Stimulated activated CD8-positive, alpha-beta memory T cell treated with anti-CD3 and anti-CD28 coated beads, Interleukin-15, amount 100 ng/mL, for 48 hours (primary cell): ENCODE measurements at places on chromosomes 5 and 9.

DNA sequence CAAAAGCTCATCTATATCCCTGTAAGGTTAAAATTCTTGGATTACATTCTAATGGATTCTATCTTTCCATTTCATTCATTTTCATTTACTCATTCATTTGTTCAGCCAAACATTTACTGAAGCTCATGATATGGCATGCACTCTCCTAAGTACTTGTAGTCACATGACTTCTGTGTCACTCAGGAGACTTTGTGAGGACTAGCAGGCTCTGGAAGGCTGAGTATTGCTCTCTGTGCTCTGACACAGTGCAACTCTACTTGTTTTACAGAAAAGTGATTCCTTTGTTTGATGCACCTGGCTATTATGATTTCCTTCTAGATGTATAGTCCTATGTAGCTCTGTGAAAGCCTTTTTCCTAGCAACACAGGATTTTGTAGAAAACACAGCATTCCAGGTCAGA, 53.0 kb downstream of the YIPF5 start:
- no peak for DNase-seq

DNA sequence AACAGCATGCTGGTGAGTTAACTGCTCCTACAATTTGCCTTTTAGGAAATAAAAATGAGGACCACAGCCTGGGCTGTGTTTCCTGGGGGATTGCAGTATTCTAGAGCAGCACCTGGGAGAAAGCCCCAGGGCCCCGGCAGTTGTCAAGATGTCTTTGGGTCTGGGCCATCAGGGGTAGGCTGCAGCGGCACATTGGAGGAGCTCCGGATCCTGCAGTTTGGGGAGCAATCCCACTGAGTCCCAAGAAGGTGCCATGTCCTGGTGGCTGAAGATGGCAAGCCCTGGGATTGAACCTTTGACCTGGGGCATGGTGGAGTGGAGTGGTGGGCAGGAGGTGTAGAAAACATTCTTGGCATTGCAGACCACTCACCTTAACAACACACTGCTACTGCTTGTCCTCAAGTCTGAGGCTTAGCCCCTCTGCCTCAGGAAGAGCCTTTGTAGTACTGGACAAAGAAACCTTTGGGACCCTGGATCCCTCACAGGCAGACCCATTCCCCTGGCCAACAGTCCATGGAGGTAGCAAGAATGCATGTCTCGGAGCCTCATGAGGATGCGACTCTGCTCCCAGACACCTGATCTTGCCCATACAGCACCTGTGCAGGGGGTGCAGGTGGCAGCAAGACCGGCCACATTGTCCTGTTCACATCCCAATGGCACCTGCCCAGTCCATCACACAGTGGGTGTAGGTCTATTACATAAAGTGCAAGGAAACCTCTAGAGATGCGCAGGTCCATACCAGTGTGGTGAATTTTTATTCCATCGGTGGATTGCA, 159.1 kb upstream of the IRX2 start:
- no peak for DNase-seq

DNA sequence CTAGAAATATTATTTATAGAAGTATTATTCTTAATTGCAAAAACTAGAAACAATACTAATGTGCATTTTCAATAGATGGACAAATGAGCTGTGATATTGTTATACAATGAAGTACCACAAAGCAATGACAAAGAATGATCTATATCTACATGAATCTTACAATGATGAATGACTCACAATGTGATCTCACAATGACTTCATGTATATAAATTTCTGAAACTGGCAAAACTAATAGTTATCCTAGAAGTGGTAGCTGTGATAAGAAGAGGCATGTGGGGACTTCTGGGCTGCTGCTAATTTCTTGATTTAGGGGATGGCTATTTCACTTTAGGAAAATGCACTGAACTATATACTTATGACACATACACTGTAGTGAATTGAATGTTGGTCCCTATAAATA, 396.0 kb upstream of the ZNF608 start:
- DNase-seq: no peak

DNA sequence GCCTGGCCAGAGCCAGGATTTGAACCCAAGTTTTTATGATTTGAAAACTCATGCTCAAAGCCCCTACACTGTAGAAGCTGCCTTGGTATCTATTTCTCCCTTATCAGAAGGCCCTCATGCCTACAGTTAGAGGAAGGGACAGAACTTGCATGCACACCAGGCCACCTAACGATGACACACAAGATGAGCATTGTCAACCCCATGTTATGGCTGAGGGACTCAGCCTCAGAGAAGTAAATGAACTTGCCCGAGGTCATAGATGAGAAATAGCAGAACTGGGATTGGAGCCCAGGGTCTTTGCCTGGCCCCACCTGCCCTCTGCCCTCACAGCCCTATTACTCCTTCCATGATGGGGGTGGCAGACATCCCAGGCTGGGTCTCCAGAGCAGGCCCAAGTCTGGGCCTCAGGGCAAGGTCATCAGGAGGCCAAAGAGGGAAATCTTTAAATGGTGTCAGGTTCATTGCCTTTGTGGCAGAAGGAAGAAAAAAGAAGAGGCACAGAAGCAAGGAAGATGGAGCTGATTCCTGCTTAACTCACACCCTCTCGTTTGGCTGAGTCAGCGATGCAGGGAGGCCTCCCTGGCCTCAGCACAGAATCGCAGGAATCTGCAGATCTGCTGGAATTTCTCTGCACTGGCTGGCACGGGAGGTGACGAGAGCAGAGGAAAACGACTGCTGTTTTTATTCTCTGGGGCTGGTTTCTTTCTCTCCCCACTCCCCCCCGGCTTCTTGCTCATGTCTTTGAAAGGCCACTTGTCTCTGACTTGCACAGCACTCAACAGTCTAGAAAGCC, 20.6 kb upstream of the CRB2 start:
- no peak for DNase-seq

GRCh38 chr9:99722877-99723276, 98.8 kb upstream of the NR4A3 start:
- no peak for DNase-seq

GRCh38 chr5:41410737-41411136, 99.7 kb downstream of the PLCXD3 start:
- DNase-seq: no peak

DNA sequence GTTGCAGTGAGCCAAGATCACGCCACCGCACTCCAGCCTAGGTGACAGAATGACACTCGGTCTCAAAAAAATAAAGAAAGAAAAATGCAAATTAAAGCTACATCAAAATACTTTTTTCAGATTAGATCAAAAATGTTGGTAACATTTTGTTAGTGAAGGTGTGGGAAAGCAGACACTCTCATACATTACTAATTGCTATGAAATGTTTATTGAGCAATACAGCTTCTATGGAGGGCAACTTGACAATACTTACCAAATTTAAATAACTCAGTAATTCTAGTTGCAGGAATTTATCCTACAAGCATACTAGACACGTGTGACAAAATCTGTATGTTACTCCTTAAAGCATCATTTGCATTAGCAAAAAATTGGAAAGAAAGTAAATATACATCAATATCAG, 4.1 kb downstream of the TRIM23 start:
- DNase-seq: no peak

DNA sequence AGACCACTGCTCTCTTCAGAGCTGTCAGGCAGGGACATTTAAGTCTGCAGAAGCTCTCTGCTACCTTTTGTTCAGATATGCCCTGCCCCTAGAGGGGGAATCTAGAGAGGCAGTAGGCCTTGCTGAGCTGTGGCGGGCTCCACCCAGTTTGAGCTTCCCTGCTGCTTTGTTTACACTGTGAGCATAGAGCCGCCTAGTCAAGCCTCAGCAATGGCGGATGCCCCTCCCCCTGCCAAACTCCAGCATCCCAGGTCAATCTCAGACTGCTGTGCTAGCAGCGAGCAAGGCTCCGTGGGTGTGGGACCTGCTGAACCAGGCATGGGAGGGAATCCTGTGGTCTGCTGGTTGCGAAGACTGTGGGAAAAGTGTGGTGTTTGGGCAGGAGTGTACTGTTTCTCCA, 59.9 kb downstream of the CAVIN4 start:
- no peak for DNase-seq

- no peak for DNase-seq
These were observed 47.4 kb upstream of the SHC3 start for GRCh38 chr9:89225991-89226471.

GRCh38 chr5:173010021-173010420, 26.4 kb downstream of the ATP6V0E1 start:
- DNase-seq: no peak
